ENCODE measurements at places on chromosomes 1 and 21.

DNA sequence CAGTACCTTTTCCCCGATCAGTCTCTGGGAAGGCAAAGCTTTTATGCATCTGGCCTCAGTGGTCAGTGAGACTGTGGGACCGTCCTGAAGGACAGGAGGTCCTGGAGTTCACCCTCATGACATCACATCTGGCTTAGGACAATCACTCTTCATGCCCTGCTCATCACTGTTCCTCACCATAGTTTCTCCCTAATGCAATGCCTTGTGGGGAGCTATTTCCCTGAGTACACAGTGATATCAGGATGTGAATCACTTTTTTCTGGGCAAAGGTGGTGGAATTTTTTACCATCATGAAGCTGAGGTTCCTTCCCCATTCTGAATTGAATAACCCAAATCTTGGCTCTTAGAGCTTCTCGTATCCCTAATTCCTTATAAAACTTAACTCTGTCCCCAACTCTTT, 34.8 kb upstream of the CFAP126 start:
- no peak for DNase-seq

- no peak for DNase-seq
These were observed 30.9 kb upstream of the CACYBP start for GRCh38 chr1:174968750-174969244.

DNA sequence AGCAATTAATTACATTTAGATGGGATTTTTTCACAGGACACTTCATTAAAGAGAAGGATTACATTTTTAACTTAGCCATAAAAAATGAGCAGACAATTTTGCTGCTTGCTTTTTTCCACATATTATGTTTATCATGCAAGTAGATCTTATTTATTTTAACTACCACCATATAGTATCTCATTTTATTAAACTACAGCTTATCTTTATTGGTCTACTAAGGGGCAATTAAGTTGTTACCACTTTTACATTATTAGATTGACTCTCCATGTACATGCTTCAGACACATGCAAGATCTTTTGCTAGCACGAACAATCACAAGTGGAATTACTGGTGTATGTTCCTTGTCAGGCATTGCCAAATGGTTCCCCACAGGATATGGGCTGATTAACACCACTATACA, 99.8 kb upstream of the NFIA start:
- DNase-seq, result no peak

DNA sequence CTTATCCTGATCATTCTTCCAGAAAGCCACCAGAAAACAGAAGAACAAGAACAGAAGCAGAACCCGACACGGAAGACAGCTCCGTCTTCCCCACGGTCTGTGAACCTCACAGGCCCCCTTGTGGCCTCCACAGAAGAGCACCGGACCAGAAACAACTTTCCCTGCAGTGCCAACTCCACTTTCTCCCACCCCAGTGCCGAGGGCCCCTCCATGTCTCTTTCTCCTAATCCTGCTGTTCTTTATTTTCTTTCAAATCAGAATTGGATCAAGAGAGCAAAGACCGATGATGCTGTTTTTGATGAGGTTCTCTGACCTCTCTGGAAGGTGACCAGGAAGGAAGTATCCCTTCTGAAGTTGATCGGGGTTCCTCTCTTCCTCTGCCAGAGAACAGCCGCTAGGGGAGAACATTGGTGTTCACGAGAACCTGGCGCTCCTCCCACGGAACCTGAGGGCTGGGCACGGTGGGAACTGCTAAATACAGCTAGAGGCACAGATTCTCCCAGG, 58.9 kb upstream of the CTTNBP2NL start:
- no peak for DNase-seq

- DNase-seq, result peak; percentile 12
These were observed 6.0 kb downstream of the TFF1 start for GRCh38 chr21:42360317-42360716.

GRCh38 chr1:59446257-59446901, 149.5 kb downstream of the FGGY start:
- DNase-seq, result no peak

DNA sequence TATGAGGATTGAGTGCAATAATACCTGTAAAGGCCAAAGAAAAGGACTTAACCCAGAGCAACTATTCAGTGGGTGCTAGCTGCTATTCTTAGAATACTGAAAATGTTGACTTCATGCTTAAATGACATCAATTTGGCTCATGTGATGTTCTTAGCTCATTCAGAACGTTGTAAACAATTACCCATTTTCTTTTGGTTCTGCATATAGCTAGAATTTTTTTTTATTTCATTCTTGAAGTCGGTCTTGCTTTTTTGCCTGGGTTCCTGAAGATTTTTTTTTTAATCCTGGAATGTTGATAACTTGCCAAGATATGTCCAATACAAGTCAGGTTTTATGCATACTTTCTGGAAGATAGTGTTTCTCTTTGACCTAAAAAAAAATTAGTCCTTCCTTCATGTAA, 772.0 kb downstream of the LTN1 start:
- DNase-seq, result no peak

DNA sequence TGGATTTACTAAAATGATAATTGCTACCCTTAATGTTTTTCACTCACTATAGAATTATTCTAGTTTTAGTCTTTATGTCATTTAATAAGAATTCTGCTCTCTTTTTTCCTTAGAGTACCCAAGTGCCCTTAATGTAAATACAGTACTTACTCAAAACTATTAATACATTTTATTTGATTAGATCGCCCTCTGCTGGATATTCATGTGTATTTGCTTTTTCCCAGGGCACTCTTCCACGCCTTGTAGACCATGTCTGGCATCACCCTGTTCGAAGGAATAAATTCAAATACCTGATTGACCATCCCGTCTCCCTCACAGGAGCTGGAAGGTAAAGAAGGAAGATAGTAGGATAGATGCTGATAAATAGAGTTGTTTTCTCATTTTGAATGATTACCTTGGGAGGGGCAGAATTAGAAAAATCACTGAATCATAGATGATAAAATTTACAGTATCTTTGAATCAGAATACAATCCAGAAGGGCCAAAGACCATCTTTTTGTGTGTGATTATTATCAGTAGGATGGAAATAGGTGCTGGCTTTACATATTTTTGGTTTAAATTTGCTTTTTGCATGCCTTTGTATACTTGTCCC, 4.1 kb downstream of the AXDND1 start:
- DNase-seq, result no peak

DNA sequence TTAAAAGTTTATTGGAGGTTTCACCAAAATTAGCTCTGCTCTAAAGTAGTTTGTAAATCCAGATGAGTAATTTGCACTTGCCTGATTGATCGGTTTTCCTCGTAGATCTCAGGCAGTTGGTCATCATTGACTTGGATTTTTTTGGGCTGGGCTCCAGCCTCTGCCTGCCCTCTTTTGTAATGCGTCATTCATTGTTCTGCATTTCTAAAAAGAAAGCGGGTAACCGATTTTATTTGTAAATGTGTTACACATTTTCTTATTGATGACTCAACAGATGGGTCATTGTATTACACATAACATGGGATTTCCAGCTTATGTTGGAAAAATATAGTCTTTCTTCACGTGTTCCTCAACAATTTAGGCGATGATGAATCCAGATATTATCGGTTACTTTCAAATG, 5.5 kb downstream of the ETS2 start:
- DNase-seq, result no peak

GRCh38 chr1:231359113-231359512, 21.0 kb downstream of the SPRTN start:
- no peak for DNase-seq

GRCh38 chr1:234627009-234627950, 17.3 kb upstream of the IRF2BP2 start:
- no peak for DNase-seq

- no peak for DNase-seq
These were observed 6.5 kb downstream of the CAPN9 start for GRCh38 chr1:230753586-230754251.

DNA sequence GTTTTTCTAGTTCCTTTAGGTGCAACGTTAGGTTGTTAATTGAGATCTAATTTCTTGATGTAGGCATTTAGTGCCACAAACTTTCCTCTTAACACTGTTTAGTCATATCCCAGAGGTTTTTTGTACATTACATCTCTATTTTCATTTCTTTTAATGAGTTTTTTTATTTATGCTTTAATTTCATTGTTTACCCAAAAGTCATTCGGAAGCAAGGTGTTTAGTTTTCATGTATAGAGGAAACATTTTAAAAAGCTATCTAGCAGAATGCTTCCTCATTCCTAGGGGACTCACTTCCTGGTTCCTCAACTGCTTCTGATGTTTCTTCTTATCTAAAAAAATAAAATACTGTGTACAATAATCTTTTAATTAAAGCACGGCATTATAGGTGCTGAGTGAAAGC, 307.2 kb upstream of the CAMK1G start:
- DNase-seq, result no peak

- no peak for DNase-seq
These were observed 1057.9 kb downstream of the AMY1C start for GRCh38 chr1:104807590-104807989.

DNA sequence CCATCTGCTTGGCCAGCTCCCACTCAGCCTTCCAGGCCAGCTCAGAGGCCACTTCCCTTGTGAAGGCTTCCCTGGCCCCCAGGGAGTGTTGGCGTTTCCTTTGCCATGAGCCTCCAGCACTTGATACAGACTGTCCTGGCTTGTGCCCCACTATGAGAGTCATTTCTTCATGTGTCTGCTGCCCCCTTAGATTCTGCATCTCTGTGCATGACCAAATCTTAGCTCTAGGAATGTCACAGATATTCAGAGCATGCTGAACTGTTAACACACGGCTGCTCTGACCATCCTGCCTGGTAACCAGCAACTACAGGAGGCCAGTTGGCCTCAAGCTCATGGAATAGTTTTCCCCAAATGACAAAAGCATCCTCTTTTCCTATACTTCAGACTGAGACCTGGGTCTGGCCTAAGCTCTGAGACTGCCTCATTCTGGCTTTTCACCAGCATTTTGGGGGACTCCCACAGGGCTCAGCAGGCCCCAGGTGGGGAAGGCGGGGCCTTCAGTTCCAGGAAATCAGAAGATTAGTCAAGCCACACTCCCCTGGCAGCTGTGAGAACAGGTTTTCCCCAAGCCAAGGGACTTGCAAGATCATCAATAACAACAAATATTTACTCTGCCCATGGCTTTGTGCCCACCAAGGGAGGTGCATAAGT, 182.6 kb upstream of the EDN2 start:
- DNase-seq, result peak; percentile 81

DNA sequence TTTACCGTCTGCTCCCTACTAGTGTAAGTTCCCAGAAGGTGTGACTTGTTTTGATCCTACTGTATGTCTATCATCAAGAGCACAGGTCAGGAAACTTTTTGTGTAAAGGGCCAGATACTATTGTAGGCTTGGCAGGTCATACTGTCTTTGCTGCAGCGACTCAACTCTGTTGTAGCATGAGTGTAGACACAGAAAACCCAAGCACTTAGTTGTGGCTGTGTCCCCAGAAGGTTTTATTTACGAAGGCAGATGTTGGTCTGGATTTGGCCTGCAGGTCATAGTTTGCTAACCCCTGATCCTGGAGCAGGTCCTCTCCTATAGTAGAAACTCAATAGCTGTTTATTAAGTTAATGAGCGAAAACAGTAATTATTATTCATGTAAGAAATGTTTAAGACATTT, 365.9 kb upstream of the B3GALT2 start:
- no peak for DNase-seq

DNA sequence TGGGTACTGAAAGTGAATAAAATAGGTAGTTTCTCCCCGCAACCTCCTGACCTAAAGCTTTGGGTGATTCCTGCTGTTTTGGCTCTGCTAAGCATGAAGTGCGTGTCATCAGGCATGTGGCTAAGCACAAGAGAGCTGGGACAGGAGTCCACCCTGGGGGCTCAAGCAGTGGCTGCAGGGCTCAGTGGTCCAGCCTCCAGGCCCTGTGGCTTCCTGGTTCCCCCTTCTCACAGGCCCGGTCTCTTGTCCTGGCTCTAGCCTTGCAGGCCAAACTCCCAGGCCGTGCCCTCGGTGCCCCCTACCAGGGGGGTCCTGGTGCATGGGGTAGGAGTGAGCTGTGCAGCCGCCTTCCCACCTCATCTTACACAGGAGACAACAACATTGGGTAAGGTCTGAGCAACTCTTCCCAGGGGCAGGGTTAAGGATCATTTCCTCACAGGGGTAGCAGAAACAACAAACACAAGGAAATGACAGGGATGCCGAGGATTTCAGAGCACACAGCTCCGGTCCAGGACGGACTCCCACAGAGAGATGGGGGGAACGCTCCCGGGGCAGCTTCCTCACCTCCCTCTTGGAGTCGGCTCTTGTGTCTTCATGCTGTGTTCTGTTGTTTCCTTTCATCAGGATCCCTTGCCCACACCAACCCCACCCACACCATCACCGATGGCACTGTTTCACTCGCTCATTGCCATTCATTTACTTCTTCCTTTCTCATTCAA, 19.8 kb upstream of the SLC2A1 start:
- no peak for DNase-seq

DNA sequence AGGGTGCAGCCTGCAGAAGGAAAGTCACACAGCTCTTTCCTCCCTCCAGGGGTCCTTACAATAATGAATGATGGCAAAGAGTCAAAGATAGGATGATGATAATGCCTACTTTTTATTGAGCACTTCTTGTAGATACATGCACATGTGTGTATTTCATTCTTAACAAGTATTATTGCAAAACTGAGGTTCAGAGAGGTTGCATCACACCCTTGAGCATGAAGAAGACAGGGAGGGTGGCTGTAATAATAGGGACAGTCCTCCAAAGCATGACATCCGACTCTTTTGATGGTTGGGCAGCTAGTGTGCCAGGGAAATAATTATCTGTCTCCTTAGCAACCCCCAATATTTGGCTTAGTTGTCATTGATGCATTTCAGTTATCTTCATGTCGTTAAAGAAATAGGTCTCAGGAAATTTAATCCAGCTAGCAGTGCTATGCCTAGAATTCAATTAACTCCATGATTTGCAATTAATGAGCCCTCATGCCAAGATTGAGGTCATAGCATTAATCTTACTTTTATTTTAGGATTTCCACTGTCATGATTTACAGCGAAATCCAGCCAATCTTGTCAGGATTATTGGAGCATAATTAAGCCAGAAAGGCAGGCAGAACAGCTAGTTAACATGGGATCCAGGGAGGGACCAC, 35.0 kb downstream of the DNAJC6 start:
- no peak for DNase-seq

GRCh38 chr1:186534401-186534800, 73.5 kb upstream of the PDC start:
- no peak for DNase-seq

- no peak for DNase-seq
These were observed 5.2 kb downstream of the MFAP2 start for GRCh38 chr1:16975211-16975610.
